ENCODE measurements at places on chromosomes 13 and 19.

DNA sequence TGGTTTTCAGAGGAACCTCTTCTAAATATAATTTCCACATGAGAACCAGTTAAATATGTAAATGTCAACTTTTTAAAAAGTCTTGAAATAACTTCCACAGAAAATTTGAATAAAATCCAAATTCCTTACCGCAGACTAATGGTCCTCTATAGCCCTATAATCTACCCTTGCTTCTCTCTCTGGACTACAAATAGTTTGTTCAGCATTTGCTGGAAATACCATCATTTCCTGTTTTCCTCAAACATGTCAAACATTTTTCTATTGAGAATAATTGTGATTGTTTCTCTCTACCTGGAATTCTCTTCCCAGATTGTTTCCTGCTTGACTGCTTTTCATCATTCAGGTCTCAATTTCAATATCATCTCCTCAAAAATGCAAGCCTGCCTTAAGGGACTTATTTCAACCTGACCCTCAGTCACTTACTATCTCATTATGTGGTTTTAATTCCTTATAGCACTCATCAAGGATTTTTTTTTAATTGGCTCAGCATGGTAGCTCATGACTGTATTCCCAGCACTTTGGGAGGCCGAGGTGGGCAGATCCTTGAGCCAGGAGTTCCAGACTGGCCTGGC is 898.9 kb upstream of the MIR17HG start:
- DNase-seq = no peak

DNA sequence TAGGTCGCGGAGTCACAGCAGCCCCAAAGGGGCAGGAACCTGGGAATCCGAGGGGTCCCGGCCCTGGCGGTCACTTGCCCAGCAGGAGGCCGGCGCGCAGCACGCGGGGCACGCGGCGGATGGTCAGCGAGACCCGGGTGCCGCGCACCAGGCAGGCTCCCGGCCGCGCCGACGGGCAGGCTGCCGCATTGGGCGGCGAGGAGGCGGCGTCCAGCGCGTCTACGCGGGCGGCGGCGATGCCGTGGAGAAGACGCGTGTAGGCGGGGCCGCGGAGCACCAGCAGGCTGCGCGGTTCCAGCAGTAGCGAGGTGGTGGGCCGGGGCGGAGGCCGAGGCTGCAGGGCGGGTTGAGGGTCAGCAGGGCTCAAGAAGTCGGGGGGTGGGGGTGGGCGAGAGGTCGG is 607 bp upstream of the SYNE4 start:
- peak; percentile 55 for DNase-seq

GRCh38 chr19:18507021-18507726 is 14.7 kb downstream of the ELL start:
- no peak for DNase-seq

- DNase-seq = no peak
These were observed 28.6 kb downstream of the PEPD start for GRCh38 chr19:33492951-33493350.

DNA sequence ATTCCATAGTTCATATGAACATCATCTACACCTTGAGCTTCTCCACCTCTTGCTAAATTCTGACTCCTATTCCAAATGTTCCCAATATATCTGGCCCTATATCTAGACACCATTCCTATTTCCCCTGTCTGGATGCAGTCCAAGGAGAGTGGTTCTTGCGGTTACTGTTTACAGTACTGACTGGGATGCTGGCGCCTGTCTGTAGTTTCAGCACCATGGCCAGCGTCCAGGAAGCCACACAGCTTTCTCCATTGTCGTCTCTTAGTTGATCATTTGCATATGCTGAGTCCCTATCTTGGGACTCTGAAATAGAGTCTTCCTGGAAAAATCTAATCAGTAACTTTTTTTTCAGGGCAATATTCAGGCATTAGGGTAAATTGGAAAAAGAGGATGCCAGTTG is 14.9 kb downstream of the LAIR2 start:
- peak; percentile 64 for DNase-seq

DNA sequence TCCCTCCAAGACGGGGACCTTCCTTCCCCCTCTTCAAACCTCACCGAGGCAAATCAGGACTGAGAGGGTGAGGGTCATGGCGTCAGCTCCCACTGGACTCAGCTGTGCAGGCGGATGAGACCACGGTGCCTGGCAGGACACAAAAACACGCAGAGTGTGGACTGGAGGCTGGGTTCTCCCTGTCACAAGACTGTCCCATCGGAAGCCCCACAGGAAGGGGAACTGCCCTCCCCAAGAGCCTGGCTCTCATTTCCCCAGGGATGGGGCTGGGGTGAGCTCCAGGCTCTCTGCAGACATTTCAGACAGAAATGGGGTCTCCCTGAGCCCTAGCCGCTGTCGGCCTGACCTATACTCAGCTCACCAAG is at the start of gene LILRB5:
LILRB5 (minus strand) TSS at position 158 of the 365 bp plus-strand sequence; CDS start at position 78, 80 bp downstream.
- DNase-seq = no peak

GRCh38 chr13:112651750-112652511 is 37.9 kb upstream of the ATP11A start:
- no peak for DNase-seq

GRCh38 chr13:113110048-113110851 is 4.7 kb downstream of the F7 start:
- no peak for DNase-seq

DNA sequence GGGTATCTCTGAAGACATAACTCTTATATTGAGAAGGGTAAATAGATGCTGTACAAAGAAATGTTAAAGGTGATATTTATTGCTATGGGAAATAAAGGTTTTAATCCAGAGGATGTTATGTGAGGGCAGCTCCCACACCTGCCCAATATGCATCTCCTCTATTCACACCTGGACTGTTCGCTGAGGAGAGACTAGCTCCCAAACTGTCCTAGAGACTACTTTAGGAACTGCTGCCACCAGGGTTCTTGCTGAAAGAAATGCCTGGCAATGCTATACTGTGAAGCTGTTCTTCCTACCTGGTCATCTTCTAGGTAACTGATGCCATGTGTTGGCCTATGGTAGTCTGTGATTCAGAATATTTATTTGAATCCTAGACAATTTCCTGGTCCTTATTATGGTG is 1421.5 kb upstream of the SPRY2 start:
- no peak for DNase-seq

DNA sequence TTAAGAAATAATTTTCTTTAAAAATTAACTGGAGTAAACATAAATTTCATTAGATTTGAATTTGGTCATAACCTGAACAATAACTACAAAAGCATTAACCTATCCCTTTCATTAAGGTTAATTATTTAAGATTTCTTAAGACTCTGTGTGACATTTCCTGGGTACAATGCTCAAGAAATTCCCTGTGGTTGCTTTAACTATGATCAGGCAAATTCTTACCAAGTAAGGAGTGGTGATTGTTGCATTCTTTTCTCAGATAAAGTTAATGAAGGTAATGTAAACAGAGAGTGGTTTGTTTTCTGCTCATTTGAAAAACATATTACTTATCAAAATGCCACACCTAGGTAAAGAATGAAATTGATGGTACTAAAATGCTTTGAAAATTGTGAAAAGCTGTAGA is 114.8 kb upstream of the MIR17HG start:
- no peak for DNase-seq

GRCh38 chr19:19744641-19745040 is 11.7 kb upstream of the ZNF14 start:
- DNase-seq = no peak

- DNase-seq = no peak
These were observed 1.9 kb upstream of the ZNF358 start for GRCh38 chr19:7513809-7514642.

- DNase-seq = no peak
These were observed 1.5 kb downstream of the EGLN2 start for GRCh38 chr19:40800339-40800996.

DNA sequence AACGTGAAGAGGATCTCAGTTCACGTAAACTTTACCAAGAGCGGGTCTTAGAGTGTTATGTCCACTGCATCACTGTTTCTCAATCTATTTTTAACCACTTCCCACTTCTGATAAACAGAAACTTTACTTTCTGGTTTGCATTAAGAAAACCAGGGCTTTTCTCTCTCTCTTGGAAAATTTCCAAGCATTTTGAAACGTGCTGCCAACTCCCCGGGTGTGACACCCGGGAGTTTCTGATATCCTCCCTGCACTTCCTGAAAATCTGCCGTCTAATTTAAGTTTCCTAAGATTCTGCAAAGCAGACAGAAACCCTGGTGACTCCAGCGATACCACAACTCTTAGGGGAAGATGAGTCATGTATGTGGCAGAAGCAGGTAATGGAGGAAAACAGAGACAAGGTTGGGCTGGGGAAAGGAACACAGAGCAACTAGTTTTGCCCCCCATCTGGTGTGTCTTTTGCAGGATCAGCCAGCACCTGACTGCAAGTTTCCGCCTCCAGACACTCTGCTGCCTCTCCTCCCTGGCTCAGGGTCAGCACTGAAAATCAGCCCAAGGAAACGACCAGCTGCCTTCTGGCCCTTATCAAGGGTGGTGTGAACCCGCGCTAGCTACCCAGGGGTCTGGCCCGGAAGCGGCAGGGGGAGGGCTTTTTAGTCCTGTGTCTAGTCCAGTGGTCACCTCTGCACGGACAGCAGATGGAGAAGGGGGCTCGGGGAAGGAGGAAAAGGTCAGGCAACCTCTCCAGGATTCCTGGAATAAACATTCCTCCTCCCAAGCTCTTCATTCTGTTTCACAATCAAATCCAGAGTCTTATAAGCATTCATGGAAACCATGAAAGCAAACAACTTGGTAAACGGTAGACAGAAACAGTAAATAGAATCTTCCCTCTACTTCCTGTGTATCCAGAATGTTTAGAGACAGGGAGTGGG is 11.3 kb upstream of the FFAR2 start:
- DNase-seq = no peak

- peak; percentile 34 for DNase-seq
These were observed 903 bp downstream of the PIN1 start for GRCh38 chr19:9836021-9836420.

- no peak for DNase-seq
These were observed 36.6 kb upstream of the ZNF429 start for GRCh38 chr19:21468791-21469190.

DNA sequence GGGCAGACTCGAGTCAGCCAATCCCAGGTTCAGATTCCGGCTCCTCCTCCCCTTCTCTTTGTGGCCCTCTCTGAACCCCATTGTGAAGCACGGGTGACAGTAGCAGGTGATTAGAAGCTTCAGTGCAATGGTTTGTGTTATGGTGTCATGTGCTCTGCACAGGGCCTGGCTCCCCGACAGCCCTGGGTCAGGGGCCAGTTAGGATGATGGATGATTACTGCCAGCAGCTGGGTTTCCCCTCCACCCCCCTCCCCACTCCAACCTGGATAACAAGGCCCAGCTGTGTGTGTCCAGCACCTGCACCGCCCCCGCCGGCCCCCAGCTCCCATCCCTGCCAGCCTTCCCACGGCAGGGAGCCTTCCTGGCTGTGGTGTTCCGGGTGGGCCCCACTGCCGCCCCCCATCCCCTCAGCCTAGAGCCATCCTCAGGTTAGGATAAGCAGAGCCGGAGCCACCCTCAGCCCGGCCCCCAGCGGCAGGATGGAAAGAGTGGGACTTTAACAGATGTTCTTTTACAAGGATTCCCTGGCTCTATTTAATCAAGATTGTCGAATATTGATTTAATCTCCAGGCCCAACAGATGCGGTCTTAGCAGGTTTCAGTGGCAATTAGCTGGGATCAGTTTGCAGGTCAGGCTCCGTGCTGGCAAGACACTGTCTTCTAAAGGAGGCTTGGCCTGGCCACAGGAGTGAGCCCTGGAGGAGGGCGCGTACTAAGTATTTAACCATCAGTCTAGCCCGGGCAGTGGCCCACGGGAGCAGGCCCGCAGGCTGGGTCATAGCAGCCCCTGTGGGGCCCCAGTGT is 156.2 kb downstream of the SIPA1L3 start:
- DNase-seq = no peak

DNA sequence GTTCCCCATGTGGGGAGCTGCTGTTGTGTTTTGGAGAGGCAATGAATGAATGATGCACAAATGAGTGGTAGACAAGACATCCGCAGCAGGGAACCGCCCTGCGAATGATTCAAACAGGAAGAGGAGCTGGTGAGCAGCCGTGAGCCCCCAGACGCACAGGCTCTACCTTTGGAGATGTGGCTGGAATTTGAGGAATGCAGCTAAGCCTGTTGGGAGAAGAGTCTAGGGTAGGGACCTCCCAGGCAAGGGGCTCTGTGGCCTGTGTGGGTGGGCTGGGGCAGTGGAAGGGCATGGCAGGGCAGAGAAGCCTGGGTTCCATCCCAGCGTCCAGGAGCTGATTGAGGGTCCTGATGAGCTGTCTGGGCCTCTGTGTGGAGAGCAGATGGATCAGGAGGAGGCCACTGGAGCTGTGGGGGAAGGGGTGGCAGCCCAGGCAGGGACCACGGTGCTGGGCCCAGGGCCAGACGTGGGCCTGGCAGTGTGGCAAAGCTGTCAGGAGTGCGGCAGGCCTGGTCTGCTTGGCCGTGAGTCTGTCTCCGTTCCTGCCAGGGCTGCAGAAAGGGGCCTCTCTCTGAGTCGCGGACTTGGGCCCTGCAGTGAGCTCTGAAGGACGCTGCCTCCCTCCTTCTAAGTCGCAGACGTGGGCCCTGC is 41.8 kb upstream of the DCUN1D2 start:
- DNase-seq = no peak

DNA sequence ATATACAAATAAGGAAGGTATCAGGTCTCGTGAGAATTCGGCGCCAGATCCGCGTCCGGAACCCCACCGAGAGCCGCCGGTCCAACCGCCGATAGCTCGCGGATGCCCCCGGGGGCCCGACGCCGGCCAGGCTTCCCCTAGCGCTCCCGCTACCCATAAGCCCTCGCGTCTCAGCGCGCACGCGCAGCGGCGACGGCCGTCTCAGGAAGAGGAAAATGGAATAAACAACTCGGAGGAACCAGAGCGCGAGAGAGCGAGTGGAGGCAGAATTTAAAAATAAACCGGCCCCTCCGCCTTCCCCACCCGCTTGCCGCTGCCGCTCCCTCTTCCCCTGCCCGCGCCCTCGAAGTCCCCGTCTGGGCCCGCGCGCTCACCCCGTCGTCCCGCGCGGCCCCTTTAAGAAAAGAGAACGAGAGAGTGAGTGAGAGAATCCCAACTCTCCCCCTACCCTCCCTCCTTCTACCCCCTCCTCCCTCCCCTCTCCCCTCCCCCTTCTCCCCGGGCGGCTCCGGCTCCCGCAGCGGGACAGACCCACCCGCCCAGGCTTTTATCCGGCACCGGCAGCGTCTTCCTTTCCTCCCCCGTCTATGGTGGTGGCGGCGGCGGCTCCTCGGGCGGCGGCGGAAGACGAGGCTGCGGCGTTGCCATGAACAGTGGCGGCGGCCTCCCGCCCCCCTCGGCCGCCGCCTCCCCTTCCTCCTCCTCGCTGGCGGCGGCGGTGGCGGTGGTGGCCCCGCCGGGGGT is at the start of gene PAN3:
PAN3 (plus strand) TSS at position 534 of the 744 bp plus-strand sequence; CDS start at position 647, 113 bp downstream.
- peak; percentile 86 for DNase-seq

GRCh38 chr19:44687888-44688287 is 11.1 kb upstream of the CEACAM16 start:
- no peak for DNase-seq

- no peak for DNase-seq
These were observed 64.8 kb downstream of the DHRS12 start for GRCh38 chr13:51739027-51739764.
